Left ventricle myocardium inferior (tissue), 1 donor: ENCODE measurements at places on chromosomes 16 and 17. TPM values are rescaled to one million over a fixed set of nuclear protein-coding genes. Genes with fewer than 3 reads are reported as not detected.

- no peak for DNase-seq
Measured at GRCh38 chr16:57146040-57146647, 39.7 kb downstream of the PSME3IP1 start.

DNA sequence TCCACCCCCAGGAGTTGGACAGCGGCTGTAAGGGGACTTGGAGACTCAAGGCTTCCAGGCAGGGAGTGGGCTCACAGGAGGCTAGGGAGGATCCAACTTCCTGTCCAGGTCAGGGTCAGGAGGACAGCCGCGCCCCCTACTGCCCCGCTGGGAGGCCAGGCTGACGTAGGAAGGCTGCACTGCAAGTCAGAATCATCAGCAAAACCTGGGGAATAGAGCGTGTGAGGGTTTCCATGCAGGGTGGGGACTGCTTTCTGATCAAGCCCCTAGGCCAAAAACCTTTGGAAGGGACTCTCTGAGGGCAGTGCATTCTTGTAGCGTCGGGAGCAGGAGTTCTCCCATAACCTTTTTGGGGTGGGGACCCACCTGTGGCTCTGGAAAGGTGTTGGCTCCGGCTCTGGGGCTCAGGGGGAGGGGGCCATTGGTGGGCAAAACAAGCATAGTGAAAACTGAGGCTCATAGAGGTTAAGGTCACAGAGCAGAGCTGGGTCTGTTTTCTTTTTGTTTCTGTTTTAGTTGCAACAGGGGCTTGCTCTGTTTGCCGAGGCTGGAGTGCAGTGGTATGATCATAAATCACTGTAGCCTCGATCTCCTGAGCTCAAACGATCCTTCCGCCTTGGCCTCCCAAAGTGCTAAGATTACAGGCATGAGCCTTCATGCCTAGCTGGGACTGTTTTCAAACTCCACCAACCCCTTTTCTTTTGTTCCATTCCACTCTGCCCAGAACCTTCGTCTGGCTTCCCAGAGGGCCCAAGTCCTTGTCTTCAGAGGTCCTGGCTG is 22.1 kb downstream of the RAI1 start:
- DNase-seq, result peak; percentile 42

DNA sequence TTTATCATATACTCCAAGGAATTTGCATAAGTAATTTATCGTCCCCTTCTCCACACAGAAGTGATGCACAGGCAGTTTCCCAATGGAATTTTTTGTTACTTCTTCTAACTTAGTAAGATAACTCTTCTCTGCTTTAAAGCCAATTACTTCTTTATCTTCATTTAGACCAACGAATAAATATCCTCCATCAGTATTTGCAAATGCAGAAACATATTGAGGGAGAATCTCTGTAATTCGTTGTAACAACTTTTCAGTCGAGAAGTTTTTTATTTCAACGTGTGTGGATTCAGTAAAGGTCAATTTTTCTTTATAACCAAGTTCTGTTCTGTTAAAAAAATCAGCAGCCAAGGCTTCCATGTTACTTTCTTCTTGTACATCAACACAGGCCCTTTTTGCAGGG is 30.7 kb upstream of the SLFN13 start:
- no peak for DNase-seq

DNA sequence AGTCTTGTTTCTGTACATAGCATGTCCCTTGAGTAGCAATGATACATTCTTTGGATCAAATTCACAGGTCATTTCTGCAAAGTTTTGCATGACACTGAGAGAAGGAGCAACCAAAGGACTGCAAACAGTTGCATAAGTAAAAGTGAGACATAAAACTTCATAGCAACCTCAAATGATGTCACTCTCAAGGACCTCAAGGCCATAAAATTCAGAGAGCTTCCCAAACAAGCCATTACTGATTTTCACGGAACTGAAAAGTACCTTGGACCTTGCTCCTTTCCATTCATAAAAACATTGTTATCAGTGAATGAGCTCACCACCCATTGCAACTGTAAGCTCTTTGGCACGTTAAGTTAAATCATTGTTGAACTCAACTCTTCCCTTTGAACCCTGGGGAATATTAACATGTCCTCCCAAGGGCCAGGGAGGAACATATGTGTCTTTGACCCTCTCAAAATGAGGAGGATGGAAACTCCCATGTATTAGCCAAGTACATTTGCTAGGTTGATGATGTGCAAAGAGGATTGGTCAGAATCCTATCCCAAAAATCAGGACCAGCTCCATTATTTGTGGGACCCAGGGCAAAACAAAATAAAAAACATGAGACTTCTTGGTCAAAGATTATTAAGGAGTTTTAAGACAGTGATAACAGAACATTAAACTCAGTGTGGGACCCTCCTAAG is 275.0 kb upstream of the DYNLRB2 start:
- no peak for DNase-seq

DNA sequence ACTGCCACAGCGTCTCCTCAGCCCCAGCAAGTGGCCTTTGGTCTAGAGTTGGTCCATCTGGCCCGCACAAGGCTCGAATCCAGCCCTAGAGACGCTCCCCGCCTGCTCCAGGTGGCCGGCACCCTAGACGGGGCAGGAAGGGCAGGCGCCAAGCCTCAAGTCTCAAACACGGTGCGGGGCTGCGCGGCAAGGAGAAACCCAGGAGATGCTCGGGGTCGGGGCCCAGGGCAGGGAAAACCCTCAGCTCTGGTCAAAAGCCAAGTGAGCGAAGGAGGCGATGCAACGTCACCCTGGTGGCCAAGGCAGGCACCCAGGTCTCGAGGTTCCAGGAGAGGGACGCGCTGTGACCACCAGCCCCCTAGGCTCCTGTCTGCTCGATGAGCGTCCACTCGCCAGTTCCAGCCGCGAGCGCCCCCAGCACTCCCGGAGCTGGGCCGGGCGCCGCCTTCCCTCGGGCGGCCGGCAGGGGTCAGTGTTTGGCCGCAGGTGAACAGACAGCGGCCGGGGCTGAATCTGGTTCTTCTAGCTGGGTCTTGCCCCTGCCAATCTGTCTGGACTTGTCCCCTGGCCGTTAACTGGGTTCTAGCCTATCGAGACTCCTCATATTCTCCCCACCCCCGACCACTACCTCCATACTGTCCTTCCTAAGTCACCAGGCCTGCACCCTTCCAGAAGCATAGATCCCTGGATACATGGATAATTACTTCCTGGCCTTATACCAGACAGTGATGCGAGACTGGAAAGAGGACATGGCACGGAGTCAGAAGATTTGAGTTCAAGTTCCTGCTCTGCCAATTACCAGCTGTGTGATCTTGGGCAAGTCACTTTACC is 44.0 kb downstream of the PRAC1 start:
- peak; percentile 53 for DNase-seq

- DNase-seq, result no peak
Measured at GRCh38 chr17:50697062-50697461, 10.7 kb downstream of the ANKRD40 start.

DNA sequence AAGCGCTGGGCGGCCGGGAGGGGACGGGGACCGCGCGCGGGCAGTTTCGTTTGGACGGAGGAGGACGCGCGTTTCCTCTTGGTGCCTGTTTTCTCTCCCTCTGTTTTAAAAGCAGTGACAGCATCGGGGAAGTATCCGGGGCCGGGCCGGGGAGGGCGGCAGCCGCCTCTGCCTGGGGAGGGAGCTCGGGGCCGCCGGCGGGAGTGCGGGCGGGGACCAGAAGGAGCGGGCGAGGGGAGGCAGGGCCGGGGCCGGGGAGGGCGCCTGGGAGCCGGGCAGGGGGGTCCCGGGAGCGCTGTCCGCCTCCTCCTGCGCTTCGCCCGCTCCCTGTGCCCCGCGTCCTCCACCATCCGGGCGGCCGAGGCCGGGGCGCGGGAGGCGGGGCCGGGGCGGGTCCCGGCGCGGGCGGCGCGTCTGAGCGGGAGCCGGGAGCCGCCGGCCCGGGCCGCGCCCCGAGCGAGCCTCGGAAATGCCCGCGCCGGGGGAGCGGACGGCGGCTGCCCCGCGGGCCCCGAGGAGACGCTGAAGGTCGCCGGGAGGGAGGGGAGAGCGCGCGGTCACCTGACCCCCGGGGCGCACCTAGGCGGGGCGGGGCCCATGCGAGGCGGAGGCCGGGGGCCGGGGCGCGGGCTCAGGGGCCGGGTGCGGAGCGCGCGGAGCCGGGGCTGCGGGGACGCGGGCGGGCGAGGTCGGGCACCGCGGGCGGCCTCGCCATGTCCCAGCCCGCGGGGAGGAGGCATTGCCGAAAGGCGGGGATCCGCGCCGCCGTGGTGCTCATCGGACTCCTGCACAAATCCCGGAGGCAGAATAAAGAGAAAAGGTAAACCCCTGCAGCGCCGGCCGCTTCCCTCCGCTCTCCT is 57.3 kb downstream of the RAP1GAP2 start:
- peak; percentile 58 for DNase-seq

- no peak for DNase-seq
Measured at GRCh38 chr16:11682655-11683096, 14.4 kb downstream of the SNN start.

GRCh38 chr16:66617010-66617434 is 12.5 kb downstream of the CMTM3 start:
- DNase-seq, result no peak

DNA sequence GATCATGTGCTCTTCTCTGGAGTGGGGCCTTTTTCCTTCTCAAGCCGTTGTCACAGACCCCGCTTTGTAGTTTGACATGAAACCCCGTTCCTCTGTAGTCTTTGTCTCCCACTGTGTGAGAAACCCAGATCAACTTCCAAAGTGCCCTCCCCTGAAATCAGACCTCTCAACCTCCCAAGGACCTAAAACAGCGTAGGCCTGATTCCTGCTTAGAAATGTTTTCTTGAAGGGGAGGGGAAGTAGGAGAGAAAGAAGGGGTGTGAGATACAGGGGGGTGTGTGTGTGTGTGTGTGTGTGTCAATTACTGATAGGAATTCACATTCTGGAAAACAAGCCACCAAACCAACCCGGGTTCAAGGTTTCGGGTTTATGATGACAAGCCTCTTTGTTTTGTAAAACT is 1.4 kb downstream of the UBE2O start:
- DNase-seq, result no peak

DNA sequence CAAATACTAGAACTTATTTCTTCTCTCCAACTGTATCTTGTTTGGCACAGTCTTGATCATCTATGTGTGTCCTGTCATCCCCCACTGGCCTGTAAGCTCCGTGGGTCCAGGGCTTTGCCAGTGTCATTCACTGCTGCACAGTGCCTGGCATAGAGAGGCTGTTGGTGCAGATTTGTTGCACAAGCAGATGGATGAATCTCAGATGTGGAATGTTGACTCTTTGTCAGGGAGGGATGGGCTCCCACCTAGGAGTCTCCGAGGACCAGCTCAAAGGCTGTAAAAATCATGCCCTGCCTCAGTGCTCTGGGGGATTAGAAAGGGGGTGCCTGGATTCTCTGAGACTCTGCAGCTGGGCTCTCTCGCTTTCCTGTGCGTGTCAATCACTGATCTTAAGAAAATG is 60.6 kb downstream of the RAB11FIP4 start:
- DNase-seq, result no peak

DNA sequence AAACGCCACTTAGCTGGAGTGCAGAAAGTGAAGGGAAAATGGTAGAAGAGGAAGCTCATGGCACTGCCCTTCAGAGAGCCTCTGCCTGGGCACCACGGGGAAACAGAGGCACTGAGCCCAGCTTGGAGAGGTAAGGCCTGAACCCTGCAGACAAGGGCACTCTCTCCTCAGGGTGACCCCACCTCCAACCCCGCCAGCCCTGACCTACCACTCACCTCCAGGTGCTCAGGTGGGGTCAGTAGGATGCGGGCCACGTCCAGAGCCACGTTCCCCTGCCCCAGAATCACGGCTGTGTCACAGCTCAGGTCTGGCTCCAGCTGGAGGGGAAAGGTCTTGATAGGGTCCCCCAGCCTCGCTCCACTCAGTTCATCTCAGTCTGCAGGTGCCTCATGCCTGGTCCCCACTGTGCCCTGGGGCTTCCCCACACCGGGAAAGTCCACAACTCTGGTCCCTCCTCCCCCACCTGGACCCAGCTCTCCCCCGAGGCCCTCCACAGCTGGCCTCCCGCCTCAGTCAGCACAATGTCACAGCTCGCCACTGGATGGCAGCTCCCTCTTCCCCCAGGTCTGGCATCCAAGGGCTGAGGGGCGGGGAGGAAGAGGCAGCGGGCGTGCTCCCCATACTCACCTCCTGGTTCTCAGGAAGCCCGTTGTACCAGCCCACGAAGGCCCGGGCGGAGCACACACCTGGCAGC is 6.0 kb upstream of the GRIN2C start:
- no peak for DNase-seq

GRCh38 chr17:48483004-48483403 is 47.8 kb downstream of the HOXB1 start:
- no peak for DNase-seq

Gene NOG
- 0.41 TPM for total RNA-seq

Gene KRT28
- not detected for total RNA-seq
